GM20000 (cell line): ENCODE measurements at places on chromosomes 5 and 9.

- no peak for DNase-seq
Observed at GRCh38 chr5:132459031-132459982, 31.3 kb downstream of the IRF1 start.

- DNase-seq, result peak; percentile 44
Observed at GRCh38 chr9:137314561-137315560, 12.8 kb upstream of the NRARP start.

GRCh38 chr5:64462391-64462790, 43.4 kb upstream of the RGS7BP start:
- DNase-seq, result no peak

DNA sequence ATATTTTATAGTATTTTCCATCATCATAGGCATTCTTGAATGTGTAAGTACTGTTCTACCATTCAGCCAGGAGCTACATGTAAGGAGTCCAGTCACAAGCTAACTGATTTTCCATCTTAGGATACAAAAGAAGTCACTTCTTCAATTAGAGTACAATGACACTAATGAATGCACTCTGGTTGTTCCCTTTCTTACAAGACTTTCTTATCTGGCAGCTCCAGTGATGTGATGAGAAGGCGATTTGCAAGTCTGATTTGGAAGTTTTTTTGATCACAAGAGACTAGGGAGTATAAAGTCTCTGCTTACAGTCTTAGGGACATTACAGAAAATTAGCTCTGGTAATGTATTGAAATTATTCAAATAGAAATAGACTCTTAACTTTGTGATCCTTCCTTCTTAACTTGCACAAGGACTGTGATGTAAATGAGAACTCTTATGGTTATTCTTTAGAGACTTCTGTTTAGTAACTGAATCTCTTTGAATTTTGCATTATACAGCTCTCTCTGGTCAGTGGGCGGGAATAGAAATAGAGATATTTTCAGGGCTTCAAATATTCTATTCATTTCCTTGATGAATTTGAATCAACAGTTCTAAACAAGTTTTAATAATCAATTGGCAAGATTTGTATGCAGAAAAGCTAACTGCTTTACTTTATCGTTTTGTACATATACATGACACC, 130.4 kb upstream of the CDH6 start:
- no peak for DNase-seq

- peak; percentile 32 for DNase-seq
Observed at GRCh38 chr5:76401801-76402250, 1.3 kb upstream of the IQGAP2 start.
